ENCODE measurements at places on chromosomes 13 and 19.

GRCh38 chr13:61734683-61735082, 319.0 kb upstream of the PCDH20 start:
- DNase-seq, result no peak

GRCh38 chr19:48844472-48844871, 8.2 kb upstream of the HSD17B14 start:
- no peak for DNase-seq

DNA sequence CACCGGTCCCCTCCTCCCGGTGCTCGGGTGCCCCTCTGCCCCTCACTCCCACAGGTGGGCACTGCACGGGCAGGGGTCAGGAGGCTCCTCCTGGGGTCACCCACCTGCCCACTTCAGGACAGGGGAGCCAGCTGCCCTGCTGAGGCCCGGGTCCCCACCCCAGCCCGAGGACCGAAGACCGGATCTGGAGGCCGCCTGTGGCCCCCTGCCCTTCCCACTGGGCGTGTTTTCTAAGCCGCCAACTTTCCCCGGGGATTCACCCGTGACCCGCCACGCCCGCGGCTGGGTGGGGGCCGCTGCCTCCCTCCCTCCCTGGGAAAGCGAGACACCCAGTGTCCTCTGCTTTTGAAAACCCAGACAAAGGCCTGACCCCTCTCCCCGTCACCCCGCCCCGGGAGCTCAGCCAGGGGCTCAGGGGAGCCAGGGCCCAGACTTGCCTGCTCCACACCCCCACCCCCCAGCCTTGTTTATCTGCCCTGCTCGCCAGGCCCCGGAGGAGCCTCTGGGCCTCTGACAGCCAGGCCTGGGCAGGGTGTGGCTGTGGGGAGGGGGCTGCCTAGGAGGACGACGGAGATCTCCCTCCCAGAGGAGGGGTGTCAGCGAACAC, 1.3 kb downstream of the PALM start:
- no peak for DNase-seq

DNA sequence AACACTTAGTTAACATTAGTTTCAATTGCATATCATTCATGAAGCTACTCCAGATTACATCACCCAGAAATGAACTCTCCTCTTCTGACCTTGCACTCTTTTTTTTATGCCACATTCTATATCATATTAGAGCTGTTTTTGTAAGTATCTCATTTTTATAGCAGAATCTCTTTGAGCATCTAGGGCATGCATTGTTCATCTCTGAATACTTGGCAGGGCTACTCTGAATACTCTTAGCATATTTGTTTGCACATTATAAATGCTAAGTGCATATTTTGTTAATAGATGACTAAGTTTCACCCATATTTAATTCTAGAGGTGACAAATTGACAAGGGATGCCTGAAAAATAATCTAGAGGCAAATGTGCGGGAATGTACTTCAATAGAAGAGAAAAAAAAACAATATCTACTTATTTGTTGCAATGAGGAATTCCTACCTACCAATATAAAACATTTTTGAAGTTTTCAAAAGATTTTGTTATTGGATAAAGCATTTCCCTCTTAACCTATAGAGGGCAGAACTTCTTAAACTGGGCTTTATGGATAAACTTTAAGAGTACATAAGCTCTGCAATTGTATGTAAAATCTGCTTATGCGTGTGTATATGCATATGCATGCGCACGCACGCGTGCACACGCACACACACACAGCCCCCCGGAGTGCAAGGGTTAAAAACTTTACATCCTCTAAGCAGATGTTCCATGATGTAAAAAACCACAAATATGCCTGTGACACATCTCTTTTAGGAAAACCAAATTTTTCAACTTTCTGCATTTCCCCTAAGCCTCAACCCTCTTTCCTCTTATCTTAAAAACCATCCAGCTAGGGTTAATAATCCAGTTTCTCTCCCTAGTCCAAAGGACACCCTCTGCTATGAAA, 73.0 kb upstream of the OXGR1 start:
- DNase-seq, result no peak

- DNase-seq, result no peak
Observed at GRCh38 chr19:29872224-29872731, 60.5 kb downstream of the CCNE1 start.

DNA sequence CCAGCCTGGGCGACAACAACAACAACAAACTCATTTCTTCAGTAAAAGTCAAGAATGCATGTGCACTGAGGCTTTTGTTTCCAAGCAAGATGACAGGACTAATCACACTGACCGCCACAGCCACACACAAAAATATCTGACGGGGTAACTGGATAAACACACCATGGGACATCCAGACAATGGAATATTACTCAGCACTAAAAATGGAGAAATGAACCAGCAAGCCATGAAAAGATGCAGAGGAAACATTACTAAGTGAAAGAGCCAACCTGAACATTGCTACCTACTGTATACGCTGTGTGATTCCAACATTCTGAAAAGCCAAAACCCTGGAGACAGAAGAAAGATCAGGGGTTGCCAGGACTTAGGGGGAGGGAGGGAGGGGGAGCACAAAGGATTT, 36.7 kb downstream of the FAAP24 start:
- DNase-seq, result no peak
